ENCODE measurements at places on chromosomes 4 and X. TPM values are rescaled to one million over a fixed set of nuclear protein-coding genes. Genes with fewer than 3 reads are reported as not detected.
A peak's percentile ranks its signal among the peaks of the same experiment; 100 is the strongest.

DNA sequence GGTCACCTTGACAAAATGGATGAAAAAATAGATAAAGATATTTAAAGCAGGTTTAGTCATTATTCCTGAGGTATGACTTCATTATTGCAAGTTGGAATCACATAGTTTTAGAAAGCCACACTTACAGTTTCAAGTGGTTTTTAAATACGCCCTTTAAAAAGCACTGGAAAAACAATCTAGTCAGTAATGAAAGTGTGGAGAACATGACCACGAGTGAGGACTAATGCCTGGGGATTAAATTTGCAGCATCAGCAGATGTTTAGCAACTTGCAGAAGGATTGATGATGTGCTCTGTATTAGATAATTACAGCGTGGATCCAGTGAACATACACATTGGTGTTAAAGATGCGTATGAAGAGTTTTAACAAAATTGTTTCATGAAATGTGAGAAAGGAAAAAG is 5.9 kb downstream of the SPARCL1 start:
- no peak for DNase-seq

GRCh38 chr4:83146841-83147240 is 32.3 kb upstream of the PLAC8 start:
- DNase-seq, result no peak

- peak; percentile 69 for DNase-seq
Measured at GRCh38 chr4:72302981-72303704, 265.9 kb downstream of the ADAMTS3 start.

GRCh38 chr4:152696764-152697261 is 17.0 kb upstream of the TMEM154 start:
- DNase-seq, result peak; percentile 92

DNA sequence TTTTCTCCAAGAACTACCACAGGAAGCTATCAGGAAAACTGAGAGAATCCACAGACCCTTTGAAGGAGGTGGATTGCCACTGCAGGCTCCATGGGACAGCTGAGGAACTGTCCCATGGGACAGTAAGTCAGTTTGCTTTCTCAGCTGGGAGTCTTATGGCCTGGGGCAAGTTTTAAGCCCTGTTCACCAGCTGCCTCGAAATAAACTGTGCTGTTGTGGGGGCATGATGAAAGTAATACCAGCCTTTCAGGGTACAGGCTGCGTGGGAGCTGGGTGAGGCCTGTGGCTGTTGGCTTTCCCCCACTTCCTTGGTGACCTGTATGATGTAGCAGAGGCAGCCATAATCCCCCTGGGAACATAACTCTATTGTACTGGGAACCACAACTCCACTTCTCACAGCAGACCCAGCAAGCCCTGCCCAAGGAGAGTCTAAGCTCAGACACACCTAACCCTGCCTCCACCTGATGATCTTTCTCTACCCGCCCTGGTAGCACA is 452.1 kb downstream of the STPG2 start:
- no peak for DNase-seq

GRCh38 chr4:25889589-25890503 is 24.2 kb upstream of the SMIM20 start:
- no peak for DNase-seq

DNA sequence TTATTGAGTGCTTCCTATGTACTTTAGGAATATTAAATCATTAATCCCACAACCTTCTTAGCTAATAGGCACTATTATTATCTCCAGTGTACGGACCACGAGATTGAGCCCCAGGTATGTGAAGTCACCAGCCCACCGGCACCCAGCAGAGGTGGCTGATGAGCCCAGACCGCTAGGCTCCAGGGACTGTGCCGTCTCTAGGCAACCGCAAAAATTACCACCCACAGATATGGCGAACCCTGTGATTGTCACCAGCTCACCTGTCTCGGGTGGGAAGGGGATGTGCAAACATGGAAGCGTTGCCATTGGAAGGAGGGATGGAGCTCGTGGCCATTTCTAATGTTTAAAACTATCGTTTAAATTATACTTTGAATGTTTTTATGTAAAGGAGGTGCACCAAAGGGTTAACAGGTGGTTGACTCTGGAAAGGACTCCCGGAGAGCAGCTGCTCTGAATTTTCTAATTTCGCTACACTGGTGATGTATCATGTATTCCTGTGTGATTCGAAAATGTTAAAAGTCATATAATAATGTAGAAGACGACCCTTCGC is 21.0 kb upstream of the JAKMIP1 start:
- no peak for DNase-seq

DNA sequence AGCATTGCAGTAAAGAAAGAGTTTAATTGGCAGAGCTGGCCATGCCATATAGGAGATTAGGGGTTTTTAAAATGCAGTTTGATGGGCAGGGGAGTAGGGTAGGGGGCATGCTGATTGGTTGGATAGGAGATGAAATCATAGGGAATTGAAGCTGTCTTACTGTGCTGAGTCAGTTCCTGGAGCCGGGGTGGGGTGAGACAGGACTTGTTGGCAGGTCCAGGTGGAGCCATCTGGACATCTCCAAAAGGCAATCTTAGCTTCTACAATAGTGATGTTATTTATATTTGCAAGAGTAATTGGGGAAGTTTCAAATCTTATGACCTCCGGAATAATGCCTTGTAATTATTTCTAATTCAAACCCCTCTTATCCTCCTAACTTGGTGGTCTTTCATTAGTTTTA is 32.4 kb upstream of the PGM2 start:
- DNase-seq, result no peak

DNA sequence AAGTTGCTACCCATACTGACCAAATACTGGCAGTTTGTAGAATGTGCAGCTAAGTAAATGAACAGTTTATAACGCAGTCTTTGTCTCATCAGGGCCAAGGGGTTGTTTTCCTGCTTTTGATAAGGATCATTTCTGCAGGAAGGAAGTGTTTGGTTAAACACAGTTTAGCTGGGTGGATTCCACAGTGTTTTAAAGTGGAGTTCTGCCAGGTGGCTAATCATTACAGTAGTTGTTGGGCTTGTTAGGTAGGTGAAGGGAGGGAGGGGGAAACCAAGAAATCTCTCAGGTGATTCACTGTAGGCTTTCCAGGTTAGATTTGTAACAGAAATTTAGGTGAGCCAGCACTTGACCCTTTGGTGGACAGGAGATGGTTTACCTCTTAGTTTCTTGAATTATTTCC is 58.1 kb downstream of the FNIP2 start:
- no peak for DNase-seq

- DNase-seq, result no peak
Measured at GRCh38 chr4:90584051-90584450, 456.9 kb downstream of the CCSER1 start.

GRCh38 chrX:40835526-40835925 is 100.2 kb upstream of the MED14 start:
- no peak for DNase-seq

GRCh38 chr4:15665753-15666365 is 10.7 kb upstream of the FBXL5 start:
- no peak for DNase-seq

DNA sequence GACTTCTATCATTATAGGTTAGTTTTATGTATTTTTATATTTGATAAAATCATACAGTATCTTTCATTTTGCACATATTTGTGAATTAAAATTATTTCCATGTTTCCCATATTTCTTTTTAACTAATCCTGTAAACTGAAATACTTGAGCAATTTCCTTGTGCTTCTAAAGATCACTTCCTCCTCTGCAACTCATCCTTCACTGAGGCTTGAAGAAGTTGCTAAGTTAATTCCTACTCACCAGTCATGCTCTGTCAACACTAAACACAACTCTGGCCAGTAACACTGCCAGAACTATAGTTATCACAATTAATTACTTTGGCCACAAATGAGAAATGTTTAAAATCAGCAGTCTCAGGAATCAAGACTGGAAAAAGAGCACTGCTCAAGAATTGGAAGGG is 6.7 kb downstream of the SPATA4 start:
- DNase-seq, result no peak

- DNase-seq, result no peak
Measured at GRCh38 chr4:19650903-19651864, 600.5 kb upstream of the SLIT2 start.

DNA sequence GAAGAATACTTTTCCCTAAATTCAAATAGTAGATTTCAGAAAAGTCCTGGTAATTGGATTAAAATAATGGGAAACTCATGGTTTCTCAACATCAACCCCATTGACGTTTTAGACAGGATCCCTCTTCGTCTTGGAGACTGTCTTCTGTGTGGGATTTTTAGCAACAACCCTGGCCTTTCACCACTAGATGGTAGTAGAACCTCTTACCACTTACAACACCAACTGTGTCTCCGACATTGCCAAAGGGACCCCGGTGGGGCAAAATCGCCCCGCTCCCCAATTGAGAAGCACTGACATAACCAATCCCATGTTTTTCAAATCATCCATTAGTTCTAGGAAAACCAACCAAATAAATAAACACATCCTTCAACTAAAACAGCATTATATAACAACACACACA is 16.9 kb upstream of the ANOS1 start:
- peak; percentile 47 for DNase-seq

- no peak for DNase-seq
Measured at GRCh38 chrX:40127052-40127451, 29.3 kb upstream of the BCOR start.

GRCh38 chr4:180486342-180486741 is 1756.9 kb upstream of the TENM3 start:
- DNase-seq, result no peak

DNA sequence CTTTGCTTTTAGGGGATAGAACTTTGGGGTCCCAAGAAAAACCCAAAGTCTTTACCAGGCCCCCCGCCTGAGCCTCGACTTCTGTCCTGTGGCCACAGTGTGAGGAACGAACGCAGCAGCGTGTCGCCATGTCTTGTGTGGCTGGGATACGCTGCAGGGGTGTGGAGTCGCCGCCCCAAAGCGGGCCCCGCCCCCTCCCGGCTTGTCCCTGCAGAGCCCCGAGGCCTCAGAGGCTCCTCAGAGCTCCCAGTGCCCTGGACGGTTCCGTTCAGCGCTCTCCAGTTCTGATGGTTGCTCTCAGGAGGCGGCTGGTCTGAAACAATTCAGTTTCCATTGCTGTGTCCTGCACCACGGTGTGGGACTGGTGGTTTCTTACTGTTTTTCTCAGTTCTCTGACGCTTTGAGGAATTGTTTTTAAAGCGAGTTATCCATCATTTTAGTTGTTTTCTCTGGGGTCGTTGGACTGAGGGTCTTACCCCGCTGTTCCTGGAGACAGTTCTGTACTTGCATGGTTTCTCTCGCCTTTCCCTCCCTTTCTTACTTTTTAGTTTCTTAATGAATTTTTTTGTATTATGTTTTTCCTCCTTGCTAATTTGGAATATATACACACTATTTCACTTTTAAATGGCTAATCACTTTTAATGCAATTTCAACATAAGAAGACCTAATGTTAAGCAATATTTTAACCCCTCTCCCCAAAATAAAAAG is 1.6 kb upstream of the IDUA start:
- no peak for DNase-seq

GRCh38 chrX:7414753-7415152 is 266.8 kb upstream of the PUDP start:
- no peak for DNase-seq

- DNase-seq, result no peak
Measured at GRCh38 chrX:153926858-153927671, 1.0 kb upstream of the ARHGAP4 start.

- peak; percentile 69 for DNase-seq
Measured at GRCh38 chrX:114344756-114345349, 239.0 kb upstream of the HTR2C start.

DNA sequence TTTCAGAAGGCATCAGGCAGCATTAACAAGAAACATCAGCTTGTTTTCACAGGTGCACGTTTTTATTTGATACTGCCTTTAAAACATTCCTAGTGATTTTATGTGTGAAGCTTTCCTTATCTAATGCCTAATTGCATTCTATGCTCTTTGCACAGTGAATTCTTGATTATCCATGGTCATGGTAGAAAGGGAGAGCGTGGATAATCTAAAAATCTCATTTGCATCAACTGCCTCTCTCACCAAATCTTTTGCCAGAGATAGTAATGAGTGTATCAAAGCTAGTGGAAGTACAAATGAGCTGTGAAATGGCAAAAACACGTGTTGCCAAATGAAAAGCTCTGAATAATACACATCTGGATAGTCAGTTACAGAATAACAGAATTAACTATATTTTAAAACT is 170.5 kb downstream of the NAA11 start:
- DNase-seq, result no peak

GRCh38 chr4:186939226-186939625 is 215.6 kb upstream of the FAT1 start:
- no peak for DNase-seq

Gene NAP1L3
- total RNA-seq, result 1.9 TPM

Gene ODAPH
- not detected for total RNA-seq

Gene EVC2
- total RNA-seq, result 0.21 TPM

Gene PDGFC
- 5.4 TPM for total RNA-seq

Gene ARSJ
- 3.0 TPM for total RNA-seq

Gene PLS3
- 183 TPM for total RNA-seq

Gene TMEM128
- 40.3 TPM for total RNA-seq

Gene MRFAP1L1
- total RNA-seq, result 50.4 TPM

All from SK-MEL-5 (cell line).